ENCODE measurements at places on chromosomes 13 and 19.

DNA sequence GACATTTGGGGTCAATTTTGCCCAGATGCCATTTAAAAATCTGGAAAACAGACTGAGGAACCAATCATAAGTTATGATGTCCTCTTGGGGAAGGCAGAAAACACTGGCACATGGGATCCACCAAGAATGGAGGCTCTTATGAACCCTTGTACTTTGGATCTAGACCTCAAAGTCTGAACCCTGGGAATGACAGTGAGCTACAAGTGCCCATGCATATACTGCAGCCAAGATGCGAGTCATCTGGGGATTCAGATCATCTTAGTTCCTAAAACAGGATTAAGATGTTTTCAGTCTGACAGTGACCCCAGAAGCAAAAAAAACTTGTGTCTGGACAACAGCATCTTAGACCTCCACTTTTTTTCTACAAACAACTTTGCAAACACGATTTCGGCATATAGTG lies 100.2 kb upstream of the SIAH3 start:
- no peak for DNase-seq

DNA sequence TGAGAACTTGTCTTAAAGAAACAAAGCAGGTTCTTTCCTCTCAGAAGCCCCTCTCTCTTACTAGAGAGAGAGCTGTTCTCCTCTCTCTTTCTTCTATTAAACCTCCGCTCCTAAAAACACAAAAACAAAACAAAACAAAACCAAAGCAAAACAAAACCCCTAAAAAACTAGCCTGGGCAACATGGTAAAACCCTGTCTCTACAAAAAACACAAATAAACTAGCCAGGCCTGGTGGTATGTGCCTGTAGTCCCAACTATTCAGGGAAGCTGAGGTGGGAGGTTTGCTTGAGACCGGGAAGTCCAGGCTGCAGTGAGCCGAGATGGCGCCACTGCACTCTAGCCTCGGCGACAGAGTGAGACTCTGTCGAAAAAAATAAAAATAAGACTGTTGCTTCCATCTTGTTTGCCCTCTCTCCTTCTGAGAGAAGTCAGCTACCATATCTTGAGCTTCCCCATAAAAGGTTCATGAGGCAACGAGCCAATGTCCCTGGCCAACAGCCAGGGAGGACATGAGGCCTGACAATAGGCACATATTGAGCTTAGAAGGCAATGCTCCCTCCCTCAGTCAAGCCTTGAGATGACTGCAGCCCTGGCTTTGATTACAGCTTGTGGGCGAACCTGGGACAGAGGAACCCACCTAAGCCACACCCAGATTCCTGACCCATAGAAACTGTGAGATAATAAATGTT lies 17.5 kb upstream of the FLT3 start:
- DNase-seq, result no peak

DNA sequence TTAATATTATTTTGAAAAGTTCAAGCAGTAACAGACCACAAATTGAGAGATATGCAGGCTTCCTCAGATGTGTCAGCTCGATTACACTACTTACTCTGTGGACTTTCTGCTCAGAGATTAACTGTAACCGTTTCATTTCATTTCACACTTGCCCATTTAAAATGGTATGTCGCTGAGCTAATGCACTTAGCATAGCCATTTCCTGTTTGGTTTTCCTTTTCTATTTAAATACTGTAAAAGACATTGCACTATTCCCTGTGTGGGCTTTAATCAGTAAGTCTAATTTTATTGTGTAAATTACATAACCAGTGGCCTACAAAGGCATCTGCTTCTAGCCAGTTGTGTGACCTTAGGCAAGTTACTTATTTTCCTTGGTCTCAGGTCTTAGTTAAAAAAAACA lies 237.6 kb downstream of the LACC1 start:
- DNase-seq, result no peak

DNA sequence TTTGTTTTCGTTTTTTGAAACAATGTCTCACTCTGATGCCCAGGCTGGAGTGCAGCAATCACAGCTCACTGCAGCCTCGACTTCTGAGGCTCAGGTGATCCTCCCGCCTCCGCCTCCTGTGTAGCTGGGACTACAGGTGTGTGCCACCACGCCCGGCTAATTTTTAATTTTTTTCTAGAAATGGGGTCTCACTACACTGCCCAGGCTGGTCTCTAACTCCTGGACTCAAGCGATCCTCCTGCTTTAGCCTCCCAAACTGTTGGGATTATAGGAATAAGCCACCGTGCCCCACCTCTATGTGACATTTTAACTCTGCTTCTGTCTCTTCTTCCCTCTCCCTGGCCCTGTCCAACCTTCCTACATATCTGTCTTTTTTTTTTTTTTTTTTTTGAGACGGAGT lies 5.1 kb downstream of the ATP1A3 start:
- no peak for DNase-seq

GRCh38 chr19:13861714-13862531 lies 15.0 kb upstream of the NANOS3 start:
- peak; percentile 85 for DNase-seq

- peak; percentile 100 for DNase-seq
Measured at GRCh38 chr19:50657712-50658440, 8.6 kb downstream of the C19orf81 start.

DNA sequence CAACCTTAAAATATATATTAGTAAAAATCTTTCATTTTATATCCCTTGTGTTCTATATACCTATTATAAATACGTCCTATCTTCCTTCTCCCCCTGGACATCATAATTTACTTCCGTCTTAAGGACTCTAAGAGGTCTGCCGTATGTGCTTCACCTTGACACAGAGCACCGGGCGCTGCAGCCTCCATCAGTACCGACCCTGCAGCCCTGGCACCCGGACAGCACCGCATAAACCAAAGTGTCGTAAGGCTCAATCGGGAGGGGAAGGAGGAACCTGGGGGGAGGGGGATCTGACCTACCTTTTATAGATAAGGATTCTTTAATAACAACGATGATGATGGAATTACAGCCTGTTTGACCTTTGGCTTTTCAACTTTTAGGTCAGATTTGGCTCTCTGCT lies 44.0 kb downstream of the EFNB2 start:
- no peak for DNase-seq

- DNase-seq, result no peak
Measured at GRCh38 chr19:48645620-48646000, 377 bp downstream of the CA11 start.

GRCh38 chr13:48819899-48820298 lies 155.8 kb upstream of the FNDC3A start:
- DNase-seq, result no peak

GRCh38 chr13:76991432-76991795 lies 467 bp upstream of the CLN5 start:
- no peak for DNase-seq

DNA sequence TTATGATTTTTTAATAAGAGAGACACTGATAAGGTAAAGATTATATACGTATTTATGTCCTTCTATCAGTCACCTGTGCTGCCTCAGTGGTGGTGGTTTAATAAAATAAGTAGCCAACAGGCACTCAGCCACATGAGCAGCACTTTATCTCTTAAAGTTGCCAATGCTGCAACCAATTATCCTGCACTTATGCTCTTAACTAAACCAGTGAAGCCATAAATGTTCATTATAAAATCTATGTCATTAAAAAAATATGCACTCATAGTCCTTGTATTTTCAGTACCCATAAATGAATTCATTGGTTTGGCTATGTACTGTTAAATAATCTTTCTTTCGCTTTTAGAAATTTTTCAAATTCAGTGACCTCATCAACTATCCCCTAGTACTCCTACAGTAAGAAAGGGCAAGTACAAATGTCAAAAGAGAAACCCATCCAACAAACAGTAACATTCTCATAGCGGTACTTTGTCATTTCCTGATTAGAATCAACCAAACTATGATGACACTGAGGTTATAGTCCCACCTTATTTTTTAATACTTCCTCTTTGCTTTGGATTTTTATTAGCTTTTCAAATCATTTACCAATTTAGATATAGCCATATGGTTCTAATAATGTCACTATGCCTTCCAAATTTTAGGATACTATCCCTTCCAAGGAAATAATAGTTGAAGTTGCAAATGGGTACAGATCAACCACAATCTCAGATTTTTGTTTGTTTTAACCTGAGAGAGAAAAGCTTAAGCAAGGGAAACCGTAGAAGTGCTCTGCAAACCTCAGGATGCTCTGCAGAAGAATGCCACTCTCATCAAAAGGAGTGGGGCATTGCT lies 190.9 kb downstream of the KLF12 start:
- DNase-seq, result no peak

DNA sequence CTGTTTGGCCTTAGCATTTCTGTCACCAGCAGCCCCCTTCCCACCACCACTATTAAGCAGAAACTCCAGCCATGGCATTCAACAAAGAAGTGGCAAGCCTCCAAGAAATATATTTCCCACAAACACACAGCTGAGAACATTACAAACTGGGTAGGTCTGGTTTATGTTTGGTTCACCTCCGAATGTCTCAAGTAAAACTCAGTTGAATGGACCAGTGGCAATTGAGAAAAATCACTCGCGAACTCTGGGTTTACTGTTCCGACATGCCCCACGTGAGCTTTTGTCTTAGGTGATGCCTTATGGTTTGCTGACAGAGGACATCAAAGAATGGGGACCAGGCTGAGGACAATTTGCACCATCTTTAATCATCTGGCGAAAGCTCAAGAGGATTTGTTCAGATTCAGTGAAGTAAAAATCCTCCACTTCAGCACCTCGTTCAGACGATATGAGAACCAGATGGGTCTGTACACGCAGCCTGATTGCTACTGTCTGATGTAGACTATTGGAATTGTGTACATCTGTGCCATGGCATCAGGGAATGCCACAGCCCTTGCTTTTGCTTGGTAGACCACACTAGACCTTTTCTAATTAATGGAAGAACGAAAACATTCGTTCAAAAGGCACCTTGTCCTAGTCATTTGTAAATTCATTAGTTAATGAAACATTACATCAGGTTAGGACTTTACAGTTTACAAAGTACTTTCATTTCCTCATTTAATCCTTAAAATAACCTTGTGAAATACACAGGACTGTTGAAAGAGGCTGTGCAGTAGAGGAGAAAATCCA lies 59.4 kb downstream of the SLC10A2 start:
- no peak for DNase-seq

GRCh38 chr19:1649706-1650649 lies 2.4 kb downstream of the TCF3 start:
- DNase-seq, result no peak

DNA sequence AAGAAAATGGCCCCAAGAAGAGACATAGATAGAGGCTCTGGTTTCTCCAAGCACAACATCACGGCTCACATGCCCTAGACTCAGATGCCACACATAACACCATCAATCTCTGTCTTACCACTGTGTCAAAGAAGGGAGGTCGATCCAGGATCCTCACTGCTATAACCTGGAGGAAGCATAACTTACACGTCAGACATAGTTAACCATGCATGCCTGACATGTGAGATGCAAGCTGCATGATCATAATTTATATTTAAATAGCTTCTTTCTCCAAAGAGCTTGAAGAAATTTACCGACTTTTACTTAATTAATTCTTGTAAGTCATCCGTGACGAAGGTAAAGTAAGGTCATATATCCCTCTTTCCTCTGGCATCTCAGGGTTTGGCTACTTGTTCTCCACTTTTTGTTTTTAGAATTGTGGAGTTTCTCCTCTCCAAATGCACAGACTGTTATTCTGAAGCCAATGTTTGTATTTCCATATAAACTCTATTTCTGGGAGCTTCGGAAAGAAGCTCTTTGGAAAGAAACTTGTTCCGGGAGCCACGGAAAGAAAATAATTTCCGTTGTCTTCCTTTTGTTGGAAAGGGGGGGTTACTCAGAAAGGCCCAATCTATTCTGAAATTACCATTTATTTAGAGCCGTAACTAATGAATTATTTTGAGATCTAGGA lies 205.6 kb downstream of the LHFPL6 start:
- DNase-seq, result no peak

- DNase-seq, result no peak
Measured at GRCh38 chr19:21607449-21607848, 102.0 kb downstream of the ZNF429 start.

GRCh38 chr13:98890186-98890585 lies 87.7 kb downstream of the DOCK9 start:
- DNase-seq, result peak; percentile 11

DNA sequence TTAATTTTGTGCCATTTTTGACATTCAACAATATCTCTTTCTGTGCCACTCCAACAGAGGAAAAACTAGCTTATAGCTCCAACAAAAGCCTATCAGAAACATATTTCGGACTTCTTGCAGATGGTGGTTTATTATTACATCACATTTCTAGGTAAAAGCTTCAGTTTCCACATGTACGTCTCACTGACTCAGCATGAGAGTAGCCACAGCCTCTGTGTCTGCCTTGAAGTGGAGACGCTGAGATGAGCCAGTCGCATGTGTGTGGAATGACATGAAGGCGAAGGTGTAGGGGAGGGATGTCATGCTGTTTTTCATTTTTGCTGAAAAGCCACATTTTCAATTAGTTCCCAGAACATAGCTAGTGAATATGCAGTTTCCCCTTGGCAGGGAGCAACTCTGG lies 598.6 kb downstream of the EFNB2 start:
- DNase-seq, result no peak

DNA sequence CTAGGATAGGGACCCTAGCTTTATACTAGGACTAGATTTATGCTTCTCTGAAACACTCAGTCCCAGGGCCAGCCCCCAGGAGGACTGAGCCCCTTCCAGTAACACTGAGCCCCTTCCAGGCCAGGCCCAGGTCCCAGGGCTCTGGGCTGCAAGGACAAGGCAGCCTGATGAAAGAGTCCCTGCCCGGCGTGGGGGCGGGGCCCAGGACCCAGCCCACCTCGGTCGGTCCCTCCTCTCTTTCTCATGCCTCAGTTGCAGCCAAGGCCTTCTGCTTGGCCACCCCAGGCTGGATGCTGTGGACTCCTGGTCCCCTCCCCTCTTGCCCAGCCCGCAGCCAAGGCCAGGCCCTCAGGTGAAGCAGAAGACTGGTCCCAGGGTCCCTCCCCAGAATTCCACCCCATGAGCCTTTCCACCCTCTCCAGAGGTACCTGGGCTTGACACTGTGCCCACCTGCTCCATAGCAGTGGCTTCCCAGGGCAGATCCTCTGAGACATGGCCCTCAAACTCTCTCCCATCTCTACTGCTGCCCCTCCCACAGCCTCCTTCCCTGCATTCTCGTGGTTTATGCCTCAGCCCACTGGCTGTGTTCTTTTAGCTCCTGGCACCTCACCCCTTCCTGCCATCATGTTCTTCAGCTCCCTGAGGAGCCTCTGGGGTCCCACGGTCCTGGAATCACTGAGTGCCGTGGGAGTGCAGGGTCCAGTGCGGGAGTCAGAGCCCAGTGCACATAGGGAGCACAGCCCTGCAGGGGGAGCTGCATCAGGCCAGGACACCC lies 53.6 kb upstream of the C1QTNF9B start:
- no peak for DNase-seq

- no peak for DNase-seq
Measured at GRCh38 chr13:42119875-42120274, 71.4 kb downstream of the DGKH start.
